Stimulated activated CD8-positive, alpha-beta memory T cell treated with anti-CD3 and anti-CD28 coated beads, Interleukin-4, amount 100 ng/mL, for 4 hours (primary cell): ENCODE measurements at places on chromosomes 12 and 14.

DNA sequence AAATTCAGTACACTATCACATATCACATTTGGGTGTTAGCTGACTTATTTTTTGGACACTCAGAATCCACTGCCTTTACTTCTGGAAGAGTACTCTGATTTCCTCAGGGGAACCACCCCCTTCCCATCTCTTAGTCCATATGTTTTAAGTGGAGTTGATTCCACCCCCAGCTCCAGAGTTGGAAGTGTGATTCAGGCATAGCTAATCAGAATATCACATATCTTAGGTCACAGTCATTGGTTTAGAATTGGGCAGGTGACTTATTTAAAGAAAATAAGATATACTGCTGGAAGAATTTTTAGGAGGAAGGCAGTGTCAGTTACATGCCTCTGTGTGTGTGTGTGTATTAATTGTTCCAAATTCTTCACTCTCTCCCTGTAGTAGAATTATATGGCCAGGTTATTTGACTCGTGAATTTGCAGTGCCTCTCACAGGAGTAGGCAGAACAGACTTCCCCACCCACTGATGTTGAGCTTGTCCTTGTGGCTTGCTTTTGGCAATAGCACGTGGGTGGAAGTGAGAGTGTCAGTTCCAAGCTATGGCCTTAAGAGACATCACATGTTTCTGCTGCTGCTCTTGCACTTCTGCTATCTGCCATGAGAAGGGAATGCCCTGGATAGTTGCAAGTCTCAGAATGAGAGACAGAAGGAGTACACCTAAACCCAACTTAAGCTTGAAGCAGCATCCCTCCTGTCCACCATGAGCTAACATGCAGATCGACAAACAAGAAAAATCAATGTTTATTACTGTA is 6.4 kb upstream of the GAS2L3 start:
- no peak for DNase-seq

DNA sequence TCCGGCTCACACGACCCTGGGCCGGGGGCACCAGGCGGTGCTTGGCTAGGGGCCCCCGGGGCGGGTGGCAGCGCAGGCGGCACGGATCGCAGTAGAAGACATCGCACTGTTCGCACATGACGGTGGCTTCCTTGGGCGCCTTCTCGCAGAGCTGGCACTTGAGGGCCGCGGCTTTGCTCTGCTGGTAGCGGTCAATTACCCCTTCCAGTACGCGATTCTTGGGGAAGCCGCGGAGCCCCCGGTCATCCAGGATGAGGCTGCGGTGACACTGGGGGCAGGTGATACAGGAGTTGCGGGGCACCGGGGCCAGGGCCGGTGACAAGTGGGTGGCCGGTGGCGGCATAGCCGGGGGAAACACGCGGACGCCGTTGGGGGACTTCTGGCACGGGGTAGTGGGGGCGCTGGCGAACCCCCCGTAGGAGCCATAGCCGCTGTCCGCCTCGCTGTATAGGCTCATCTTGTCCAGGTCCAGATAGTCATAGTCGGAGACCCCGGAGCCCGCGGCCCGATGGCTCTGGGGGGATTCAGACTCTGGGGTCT is 553 bp downstream of the TRIM9 start:
- no peak for DNase-seq

GRCh38 chr14:81668626-81669274 is 135.1 kb upstream of the SEL1L start:
- DNase-seq = no peak

DNA sequence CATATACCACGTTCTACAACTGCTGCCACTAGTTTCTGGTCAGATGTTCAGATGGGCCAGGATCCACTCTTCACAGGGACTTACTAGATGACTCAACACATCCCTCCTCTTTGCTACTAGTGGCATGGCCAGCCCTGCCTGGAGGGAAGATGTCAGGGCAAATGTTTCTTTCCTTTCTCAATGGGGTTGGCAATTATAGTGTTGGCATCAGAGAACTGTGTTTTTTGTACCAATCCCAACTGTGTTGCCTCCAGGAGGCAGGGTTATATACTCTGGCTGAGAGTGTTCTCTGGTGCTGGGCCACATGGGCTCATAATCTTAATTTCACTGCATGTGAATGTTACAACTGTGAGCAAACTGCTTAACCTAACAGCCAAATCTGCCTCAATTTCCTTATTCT is 69.9 kb upstream of the AVPR1A start:
- DNase-seq = no peak

GRCh38 chr14:101604228-101604934 is 43.1 kb downstream of the DIO3 start:
- DNase-seq = no peak

DNA sequence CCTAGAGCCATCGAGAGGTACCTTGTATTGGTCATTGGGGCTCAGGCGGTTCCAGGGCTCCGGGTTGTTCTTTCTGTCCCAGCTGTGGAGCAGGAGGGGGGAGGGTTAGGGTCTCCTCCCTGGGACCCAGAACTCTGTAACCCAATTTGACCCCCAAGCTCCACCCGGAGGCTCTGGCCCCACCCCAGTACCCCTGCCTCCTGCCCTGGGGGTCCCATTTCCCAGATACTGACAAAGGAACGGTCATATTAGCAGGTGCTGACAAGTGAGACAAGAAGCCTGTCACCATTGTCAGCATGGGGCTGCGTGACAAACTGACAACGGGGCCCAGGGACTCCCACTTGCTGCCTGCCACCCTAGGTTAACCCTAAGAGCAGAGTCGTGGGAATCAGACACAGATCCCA is 6.2 kb downstream of the SHMT2 start:
- DNase-seq = no peak

- no peak for DNase-seq
Observed at GRCh38 chr12:80867941-80868340, 69.8 kb downstream of the LIN7A start.

DNA sequence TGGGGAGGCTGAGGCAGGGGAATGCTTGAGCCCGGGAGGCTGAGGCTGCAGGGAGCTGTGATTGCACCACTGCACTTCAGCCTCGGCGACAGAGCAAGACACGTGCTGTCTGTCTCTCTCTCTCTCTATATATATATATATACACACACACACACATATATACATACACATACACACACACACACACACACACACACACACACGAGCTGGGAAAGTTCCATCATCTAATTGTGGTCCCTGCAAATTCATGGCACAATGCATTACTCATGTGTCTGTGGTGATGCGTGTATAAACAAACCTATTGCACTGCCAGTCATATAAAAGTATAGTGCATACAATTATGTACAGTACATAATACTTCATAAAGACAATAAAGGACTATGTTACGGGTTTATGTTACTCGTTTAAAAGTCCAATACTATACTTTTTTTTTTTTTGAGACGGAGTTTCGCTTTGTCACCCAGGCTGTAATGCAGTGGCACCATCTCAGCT is 36.6 kb downstream of the WDR89 start:
- no peak for DNase-seq

DNA sequence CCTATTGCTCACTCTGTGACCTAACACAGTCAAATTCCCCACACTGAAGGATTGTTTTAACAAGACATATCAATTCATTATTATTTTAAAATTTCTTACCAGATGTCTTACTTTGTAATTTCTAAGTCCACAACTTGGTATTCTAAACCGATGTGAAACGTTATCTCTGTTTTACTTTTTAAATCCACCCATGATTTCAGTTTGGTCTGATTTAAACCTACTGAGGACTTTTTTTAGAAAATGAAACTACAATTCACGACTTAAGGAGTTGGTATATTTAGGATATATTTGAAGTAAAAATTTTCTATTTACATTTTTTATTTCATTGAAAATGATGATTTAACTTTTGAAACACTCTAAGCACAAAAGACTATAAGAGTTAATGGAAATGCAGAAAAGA is 35.1 kb upstream of the GRIP1 start:
- no peak for DNase-seq

DNA sequence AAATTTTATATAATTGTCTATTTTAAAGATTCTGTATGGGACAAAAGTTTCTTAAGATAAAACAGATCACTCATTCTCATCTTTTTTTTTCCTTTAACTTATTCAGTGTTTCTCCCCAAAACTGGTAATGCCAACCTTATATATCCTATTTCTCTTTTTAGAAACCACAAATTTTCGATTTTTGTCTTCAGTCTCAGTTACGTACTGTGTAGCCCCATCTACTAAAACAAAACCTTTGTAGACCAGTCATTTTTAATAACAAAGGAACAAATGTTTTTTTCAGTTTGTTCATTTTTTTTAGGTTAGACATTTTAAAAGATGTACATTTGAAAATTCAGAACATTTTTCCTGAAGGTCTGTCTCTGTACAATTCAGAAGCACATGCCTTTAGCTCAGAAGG is 18.2 kb downstream of the PNMA1 start:
- DNase-seq = no peak

DNA sequence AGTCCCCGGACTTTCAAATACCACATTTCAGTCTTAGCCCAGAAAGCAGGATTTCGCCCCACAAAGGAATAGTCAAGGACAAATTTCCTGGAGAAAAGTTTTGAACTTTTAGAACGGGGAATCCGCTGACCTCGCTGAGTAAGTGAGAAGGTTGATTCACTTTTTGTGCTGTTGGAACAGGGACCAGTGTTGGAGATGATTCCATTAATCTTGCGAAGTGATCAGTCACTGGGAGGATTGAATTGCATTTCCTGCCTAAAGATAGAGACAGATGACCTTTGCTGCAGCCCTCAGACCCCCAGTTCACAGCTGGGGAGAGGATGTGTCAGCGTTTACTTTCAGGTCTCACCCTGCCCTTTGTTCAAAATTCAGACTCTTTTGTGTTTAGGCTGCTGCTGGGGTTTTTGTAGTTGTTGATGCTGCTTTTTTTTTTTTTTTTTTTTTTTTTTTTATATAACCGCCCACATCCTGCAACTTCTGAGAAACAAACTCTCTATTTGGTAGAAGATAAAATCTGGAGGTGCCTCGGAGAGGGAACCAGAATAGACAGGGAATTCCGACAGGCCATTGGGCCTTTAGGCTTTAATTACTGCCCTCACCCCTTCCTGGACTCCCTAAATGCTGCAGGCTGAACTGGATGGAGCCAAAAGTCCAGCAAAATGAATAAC is 9.8 kb upstream of the KDM2B start:
- DNase-seq = peak; percentile 31

GRCh38 chr12:105822131-105823105 is 316.3 kb downstream of the NUAK1 start:
- DNase-seq = no peak

DNA sequence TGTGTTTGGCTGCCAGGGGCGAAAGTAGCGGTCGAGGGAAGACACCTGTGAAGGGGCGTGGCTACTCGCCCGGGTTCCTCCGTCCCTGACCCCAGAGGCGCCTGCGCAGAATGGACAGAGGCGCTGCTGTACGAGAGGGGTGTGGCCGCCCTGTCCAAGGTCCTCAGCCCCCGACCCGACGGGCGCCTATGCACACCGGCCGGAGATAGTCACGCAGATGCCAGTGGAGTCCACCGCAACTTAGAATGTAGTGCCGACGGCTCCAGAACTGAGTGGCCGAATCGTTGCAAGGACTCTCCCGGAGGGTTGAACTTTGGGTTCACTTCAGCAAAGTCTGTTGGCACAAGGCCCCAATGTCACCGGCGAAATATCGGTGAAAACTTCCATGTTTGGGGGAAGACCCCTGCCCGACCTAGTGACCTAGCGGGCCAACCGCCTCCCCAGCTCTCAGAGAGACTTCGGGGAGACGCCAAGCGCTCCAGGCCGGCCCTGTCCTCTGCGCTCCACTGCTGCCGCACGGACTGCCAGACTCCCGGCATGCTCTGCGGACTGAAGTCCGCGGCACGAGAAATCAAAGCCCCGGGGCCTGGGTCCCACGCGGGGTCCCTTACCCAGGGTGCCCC is 541 bp upstream of the RNU6-7 start:
- peak; percentile 53 for DNase-seq

- DNase-seq = no peak
Observed at GRCh38 chr14:92437729-92438285, 75.8 kb upstream of the RIN3 start.

DNA sequence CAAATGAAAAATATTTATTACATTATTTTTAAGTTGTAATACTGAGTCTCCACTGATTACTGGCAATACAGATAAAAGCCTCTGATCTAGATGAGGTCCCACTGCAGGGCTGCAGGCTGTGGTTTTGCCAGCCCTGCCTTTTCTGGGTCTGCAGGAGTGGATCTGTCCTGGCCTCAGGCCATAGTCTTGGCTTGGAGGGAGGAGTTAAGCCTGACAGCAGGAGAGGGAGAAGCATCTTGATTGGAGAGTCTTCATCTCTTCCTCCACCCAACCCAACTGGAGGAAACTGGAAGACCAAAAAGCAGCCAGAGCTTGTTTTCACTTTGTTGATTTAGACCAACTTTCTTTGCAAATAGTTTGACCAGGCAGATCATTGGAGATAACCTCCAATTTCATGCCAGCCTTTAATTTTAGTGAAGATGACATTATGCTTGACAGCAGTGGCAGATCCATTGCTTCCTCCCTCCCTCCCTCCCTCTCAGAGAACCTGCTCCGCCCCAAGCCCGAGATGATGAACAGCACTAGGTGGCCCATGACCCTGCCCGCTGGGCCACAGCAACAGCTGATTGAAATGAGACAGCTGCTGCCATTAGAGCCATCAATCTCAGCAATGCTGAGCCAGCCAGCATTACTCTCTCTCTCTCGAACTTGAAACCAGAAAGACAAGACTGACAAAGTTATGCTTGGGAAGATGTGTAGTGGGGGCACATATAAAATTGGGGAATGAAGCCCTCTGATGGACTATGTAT is 222.4 kb downstream of the GLT1D1 start:
- no peak for DNase-seq

DNA sequence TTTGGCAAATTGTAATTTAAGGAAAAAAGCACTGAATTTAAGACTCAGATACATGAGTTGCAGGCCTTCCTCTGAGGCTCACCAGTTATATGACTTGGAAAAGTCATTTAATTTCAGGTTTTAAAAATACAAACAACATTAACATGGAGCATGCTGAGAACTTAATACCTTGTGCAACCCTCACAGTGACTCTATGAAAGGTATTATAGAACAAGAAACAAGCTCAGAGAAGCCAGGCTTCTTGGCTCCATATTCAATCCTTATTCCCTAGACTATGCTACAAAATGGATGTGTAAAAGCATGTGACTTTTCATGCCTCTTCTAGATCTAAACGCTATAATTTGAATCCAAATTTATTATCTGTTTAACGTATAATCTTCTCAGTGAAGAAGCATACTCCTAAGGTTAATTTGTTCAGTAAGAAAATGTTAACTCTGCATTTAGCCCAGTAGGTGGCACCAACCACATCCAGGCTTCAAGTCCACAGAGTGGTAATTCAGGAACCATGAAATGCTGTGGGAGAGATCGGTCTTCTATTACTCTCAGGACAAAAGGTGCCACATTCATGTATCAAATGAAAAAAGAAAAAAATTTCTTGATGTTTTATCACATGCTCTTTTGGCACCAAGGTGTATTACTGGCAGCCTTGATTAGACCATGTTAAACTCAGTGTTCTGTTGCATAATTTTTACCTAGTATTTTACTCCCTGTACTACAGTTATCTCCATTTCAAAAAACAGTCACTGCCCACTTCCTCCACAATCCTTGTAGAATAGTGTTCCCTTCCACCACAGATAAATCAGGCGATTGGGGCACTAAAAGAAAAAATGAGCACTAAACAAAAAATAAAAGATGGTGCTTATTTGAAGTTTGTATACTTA is 9.3 kb downstream of the CCDC196 start:
- peak; percentile 4 for DNase-seq
